ENCODE measurements at places on chromosomes 5 and 9. TPM values are rescaled to one million over a fixed set of nuclear protein-coding genes. Genes with fewer than 3 reads are reported as not detected.

SLC9A3 gene
- total RNA-seq, result 0.65 TPM

SH3PXD2B gene
- 51.0 TPM for total RNA-seq

NDUFA8 gene
- 31.0 TPM for total RNA-seq

CCDC183 gene
- total RNA-seq, result 0.32 TPM

Data from smooth muscle cell of the umbilical artery (primary cell).